Hypothalamus (tissue), 51 donors: ENCODE measurements at places on chromosomes 1 and 21.

DNA sequence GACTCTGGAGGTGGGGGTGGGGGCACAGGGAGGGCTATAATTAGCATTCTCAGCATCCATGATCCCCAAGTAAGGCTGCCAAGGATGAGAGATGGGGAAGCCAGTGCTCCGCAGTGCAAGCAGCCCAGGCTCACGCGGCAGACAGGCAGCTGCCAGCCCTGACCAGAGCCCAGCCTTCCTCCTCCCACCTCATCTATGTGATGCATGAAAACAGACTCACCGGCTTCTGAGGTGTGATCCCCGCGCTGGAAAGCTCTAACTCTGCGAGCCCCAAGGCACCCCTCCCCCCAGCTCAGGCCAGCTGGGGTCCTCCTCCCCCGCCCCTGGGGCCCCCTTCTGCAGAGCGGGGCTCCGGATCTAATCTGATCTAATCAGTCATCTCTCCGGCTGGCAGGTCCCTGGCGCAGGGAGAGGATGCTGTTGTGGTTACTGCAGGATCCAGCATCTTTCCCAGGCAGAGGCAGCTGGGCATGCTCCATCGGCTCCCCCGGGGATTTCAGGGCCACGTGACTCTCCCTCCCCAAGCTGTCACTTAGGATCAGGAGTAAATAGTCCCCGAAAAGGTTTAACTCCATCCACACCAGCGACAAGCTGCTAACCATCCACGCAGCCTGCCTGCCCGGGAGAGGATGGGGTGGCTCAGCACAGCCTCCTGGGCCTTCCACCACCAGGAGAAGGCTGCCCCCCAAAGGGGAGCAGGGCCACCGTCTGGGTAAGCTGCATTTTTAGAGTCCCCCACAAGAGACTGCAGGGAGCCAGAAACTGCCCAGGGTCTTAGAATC lies at the start of gene PLEKHA6:
PLEKHA6 (minus strand) TSS at position 456 of the 782 bp plus-strand sequence. CDS start 86,202 bp downstream, outside the sequence.
- peak; percentile 56 for DNase-seq

GRCh38 chr1:173205146-173206051 lies 1.7 kb downstream of the TNFSF4 start:
- DNase-seq: no peak

DNA sequence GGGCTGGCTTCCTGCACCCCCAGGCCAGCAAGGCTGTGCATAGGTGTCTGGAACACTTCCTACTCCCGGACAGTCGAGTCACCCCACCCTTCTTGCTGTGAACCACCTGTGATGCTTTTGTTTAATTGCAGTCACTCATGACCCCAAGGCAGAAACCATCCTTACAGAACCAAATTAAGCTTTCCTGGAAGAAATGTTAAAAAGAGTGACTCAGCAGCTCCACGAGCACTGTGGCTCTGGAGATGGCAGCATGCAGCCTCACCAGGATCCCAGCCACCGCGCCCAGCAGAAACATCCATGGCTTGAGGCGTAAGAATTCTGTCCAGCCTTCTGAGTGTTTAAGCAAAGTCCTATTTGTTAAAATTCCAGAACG lies 28.8 kb downstream of the SNAP47 start:
- DNase-seq: no peak

DNA sequence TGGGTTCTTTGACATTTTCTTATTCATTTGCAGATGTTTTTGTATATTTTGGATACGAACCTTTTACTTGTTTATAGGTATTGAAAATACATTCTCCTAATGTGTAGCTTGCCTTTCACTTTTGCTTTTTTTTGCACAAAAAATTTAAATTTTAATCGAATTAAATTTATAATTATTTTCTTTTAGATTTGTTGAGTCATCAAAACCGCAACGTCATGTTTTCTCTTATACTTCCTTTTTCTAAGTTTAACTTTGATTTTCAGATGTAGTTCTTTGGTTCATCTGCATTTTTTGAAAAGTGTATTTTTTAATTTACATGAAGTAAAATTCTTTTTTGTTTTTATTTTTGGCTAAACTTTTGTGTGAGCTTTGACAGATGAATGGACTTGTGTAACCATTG lies 243.7 kb upstream of the DPYD start:
- no peak for DNase-seq

DNA sequence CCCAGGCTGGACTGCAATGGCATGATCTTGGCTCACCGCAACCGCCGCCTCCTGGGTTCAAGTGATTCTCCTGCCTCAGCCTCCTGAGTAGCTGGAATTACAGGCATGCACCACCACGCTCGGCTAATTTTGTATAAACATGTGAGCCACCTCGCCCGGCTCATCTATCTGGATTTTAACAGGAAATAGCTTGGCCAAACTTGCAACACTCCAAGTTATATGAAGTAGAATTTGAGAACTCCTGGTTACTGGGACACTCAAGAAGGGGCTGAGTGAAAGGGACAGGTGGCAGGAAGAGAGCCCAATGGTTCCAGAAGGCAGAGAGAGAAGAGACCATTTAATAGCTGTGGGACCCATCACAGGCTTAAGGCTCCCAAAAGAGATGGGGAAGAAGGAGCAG lies 2.9 kb upstream of the GPX7 start:
- no peak for DNase-seq

- DNase-seq: no peak
Measured at GRCh38 chr21:45819478-45820170, 161.9 kb upstream of the COL6A1 start.

- no peak for DNase-seq
Measured at GRCh38 chr1:9279172-9279840, 13.4 kb upstream of the SPSB1 start.

- no peak for DNase-seq
Measured at GRCh38 chr1:244381878-244382565, 69.7 kb downstream of the ADSS2 start.

DNA sequence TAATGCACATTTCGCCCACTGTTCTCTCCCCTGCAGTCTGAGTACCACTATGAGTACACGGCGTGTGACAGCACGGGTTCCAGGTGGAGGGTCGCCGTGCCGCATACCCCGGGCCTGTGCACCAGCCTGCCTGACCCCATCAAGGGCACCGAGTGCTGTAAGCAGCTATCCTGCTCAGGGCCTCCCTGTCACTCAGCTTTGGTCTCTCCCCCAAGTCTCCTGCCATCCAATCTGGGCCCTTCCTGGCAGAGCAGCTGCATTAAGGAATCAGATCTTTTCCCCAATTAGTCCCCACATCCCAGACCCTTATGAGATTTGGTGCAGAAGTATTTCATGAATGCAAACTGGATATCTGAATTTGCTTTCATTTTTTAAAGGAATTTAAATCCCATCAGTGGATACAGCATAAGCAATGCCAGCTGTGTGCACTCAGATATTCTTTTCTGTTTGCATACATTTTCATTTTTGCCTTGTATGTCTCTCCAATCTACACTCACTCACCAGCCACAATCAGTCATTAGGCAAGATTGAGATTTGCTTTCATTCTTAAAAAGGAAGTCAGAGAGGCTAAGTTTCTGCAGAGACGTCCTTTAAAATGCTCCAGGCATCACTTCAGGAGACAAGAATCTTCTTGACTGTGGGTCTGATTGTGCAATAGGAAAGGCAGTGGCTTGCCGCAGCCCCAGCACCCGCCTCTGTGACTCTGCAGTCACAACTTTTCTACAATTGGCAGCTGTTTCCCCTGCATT lies 48.1 kb downstream of the ELAPOR1 start:
- peak; percentile 7 for DNase-seq

DNA sequence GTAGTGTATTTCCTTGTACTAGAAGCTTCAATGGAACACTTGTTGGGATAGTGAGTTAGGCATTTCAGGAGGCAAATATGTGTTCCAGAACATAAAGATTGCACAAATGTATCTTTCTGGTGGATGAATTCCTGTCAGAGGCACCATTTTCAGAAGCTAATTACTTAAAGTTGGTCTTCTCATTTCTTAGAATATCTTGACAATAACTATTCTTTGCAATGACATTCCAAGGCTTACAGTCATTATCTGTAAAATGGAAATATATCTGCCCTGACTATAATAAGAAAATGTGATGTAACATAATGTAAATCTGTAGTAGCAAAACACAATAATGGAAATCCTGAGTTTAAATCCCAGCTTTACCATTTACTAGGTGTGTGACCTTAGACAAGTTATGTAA lies 2.7 kb downstream of the VCAM1 start:
- DNase-seq: no peak
